ENCODE measurements at places on chromosomes 6 and 20. TPM values are rescaled to one million over a fixed set of nuclear protein-coding genes. Genes with fewer than 3 reads are reported as not detected.

Gene NR2E1
- total RNA-seq, result not detected

Gene PACRG
- not detected for total RNA-seq

Gene PMEPA1
- total RNA-seq, result 0.25 TPM

Gene PERP
- 6.5 TPM for total RNA-seq

Gene PYGB
- 32.3 TPM for total RNA-seq

Gene ZC3H12D
- total RNA-seq, result 9.7 TPM

Gene CRIP3
- 0.23 TPM for total RNA-seq

Gene BPIFB2
- total RNA-seq, result not detected

Gene ZSCAN12
- total RNA-seq, result 4.8 TPM

Gene CRYBG1
- 29.8 TPM for total RNA-seq

Gene WFDC12
- total RNA-seq, result not detected

Gene SLC17A2
- not detected for total RNA-seq

Gene SRSF3
- 489 TPM for total RNA-seq

Measured in T-helper 2 cell treated with Interferon-gamma antibody and Interleukin-4, amounts not matched to agents 100 ng/mL and 5 ng/mL, for 36 hours (primary cell).